ENCODE measurements at places on chromosomes 16 and 17. TPM values are rescaled to one million over a fixed set of nuclear protein-coding genes. Genes with fewer than 3 reads are reported as not detected.

- DNase-seq = peak; percentile 29
- no peak overlapping the region for H3K27ac ChIP-seq
- no peaks in the 10 kb centered on the region for H3K4me1 ChIP-seq
- no peaks in the 10 kb centered on the region for H3K36me3 ChIP-seq
- H3K27me3 ChIP-seq = no peaks in the 10 kb centered on the region
Measured at GRCh38 chr16:68470461-68471150, 22.3 kb upstream of the SMPD3 start.

DNA sequence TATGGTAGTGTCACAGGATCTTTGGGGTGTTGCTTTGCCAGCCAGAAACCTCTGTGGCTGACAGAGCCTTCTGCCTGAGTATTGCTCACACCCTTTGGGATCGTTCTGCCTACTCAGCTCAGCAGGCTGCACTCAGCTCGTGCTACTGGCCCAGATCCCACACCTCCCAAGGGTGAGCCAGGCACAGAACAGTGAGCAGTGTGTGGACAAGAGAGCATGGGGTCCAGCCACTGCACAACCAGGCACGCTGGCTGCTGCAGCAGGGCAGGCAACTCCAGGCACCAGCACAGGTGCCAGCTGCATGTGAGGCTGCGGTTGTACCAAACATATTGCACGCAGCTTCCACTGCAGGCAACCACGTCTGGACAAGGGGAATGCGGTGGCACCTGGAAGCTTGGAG, 84.9 kb downstream of the CYB561 start:
- no peaks in the 10 kb centered on the region for H3K36me3 ChIP-seq
- no peak overlapping the region for H3K27ac ChIP-seq
- H3K27me3 ChIP-seq = no peaks in the 10 kb centered on the region
- no peak for DNase-seq

Gene SLC5A11
- total RNA-seq = 0.20 TPM

Gene CD300A
- 2.5 TPM for total RNA-seq

Gene CRYBA1
- not detected for total RNA-seq
